ENCODE measurements at places on chromosomes 7 and 10.

GRCh38 chr10:92125144-92125543 is 165.7 kb downstream of the CPEB3 start:
- no peak for DNase-seq

DNA sequence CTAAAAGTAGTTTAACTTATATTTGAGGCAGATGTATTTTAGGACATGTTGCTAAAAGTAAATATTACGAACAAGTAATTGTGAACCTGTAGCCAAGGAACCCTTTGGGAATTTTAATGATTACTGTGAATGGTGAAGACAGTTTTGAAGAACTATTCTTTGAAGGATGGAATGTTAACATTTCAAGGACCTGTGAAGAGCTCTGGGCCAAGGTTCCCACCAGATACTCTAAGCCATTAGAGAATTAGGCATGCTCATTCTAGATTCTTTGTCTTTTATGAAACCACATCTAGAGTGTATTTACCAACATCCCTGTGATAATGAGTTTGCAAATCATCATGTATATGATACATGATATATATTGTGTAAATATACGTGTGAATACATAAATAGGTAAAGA is 99.8 kb downstream of the SEPTIN7 start:
- no peak for DNase-seq

GRCh38 chr10:78920011-78920410 is 148.8 kb upstream of the ZMIZ1 start:
- DNase-seq: no peak

GRCh38 chr10:6838118-6838517 is 258.0 kb upstream of the PRKCQ start:
- DNase-seq: no peak

DNA sequence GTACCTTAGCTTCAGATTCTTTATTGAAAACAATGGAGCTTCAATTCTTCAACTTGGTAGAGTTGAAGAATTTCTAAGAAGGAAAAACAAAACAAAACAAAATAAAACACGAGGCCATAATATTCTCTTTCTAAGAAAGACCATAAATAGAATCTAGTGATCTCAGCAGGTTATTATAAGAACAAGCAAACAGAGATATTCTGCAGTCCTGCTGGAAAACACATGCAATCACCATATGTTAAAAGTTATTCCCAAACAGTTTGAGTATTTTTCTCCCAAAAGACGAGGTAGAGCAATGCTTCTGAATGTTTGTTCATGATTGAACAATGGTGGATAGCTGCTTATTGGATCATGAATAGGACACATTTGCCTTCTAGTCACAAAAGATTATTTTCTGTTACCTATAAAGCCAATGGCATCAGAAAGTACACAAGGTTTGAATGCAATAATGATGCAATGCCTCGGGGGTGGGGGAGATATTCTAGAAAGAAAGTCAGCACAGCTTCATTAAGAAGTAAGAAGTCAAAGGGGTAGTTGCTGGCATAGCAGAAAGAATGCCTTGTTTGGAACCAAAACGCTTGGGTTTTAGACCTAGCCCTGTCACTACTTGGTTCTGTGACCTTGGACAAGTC is 59.3 kb downstream of the CREB3L2 start:
- DNase-seq: no peak

DNA sequence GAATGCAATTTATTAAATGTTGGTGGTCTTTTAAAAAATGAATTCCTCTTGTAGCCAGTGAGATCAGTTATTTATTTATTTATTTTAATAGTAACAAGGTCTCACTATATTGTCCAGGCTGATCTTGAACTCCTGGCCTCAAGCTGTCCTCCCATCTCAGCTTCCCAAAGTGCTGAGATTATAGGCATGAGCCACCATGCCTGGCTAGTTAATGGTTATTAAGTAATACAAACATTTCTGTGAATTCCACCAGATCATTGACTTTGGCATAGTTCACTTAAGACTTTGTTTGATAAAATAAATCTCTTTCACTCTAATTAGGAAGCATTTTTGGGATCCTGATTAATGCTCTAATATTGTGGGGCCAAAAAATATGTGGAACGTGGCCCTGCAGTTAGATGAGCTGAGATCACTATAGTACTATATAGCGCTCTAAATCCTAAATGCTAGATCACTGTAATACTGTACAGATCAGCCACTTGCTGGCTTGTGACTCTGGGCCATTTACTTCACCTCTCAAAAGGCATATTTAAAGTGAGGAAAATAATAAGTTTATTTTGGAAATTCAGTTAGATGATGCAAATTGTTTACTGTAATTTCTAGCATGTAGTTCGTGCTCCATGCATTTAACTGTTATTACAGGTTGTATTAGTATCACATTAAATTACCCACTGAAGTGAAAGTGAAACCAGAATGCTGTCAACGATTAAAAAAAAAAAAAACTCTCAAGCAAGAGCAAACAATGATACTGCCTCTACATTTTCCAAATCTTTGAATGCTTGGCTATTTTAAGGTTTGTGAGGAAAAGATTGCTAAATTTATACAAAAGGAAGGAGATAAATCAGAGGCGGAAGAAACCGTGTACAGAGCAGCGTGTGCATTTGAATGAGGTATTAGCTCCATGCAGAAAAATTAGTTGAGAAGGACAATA is 15.9 kb upstream of the FAS start:
- no peak for DNase-seq

DNA sequence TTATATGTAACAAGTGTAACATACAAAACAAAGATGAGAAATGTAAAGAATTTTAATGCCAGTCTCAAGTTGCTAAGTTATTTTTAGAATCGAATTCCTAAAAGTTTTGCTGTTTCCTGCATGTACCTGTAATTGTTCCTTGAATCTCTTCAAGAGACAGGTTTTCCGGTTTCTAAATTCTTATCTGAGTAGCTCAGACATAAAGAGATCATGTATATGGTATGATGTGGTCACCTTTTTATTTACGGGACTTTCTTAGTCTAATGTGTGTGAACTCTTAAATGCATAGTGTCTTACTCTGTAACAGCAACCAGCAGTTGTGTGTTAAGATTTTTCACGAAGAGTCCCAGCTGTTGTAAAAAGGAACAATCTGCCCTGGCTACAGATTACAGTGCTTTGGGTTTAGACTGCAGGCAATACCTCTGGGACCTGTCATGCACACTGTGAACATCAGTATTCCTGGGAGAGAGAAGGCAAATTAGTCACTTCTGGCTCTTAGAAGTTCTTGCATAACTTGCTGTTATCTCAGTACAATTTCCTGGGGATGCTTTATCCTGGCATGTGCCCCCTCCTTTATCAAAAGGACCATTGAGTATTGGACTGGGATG is 263.4 kb downstream of the BICC1 start:
- DNase-seq: no peak

GRCh38 chr10:75736151-75736640 is 304.8 kb downstream of the LRMDA start:
- no peak for DNase-seq

DNA sequence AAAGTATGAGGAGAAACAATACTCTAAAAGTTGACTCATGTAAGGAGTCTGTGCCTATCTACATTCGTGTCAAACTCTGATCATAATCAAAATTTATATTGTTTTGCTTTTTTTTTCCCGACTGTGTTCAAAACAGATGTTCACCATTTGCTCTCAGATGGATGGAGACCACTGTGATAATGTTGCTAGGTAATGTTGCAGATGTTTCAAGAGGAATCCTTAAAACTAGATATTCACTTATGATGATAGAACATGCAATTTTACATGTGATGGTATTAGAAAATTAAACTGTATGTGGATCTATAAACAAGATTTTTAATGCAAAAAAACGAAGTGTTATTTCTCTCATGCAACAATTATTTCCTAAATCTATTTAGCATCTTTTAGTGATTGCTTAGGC is 1080.1 kb downstream of the REEP3 start:
- no peak for DNase-seq

- DNase-seq: no peak
These were observed 72.8 kb upstream of the NMT2 start for GRCh38 chr10:15241306-15241705.

DNA sequence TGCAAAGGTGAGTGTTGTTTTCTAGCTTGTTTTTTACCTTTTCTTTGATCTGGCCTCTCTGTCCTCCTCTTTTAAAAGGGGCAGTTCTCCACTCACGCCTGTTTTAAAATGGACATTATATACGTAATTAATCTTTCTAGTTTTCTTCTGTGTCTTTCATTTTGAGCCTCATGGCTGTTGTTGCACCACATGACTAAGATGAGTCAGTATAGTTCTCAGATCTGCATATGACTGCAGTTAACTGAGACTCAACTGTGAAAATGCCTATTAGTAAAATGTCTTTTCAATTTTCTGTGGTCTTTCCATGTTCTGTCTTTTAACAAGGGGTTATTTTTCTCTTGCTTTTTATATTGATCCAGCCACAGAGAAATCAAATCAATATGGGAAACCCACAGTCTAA is 296.1 kb downstream of the CDK14 start:
- no peak for DNase-seq

DNA sequence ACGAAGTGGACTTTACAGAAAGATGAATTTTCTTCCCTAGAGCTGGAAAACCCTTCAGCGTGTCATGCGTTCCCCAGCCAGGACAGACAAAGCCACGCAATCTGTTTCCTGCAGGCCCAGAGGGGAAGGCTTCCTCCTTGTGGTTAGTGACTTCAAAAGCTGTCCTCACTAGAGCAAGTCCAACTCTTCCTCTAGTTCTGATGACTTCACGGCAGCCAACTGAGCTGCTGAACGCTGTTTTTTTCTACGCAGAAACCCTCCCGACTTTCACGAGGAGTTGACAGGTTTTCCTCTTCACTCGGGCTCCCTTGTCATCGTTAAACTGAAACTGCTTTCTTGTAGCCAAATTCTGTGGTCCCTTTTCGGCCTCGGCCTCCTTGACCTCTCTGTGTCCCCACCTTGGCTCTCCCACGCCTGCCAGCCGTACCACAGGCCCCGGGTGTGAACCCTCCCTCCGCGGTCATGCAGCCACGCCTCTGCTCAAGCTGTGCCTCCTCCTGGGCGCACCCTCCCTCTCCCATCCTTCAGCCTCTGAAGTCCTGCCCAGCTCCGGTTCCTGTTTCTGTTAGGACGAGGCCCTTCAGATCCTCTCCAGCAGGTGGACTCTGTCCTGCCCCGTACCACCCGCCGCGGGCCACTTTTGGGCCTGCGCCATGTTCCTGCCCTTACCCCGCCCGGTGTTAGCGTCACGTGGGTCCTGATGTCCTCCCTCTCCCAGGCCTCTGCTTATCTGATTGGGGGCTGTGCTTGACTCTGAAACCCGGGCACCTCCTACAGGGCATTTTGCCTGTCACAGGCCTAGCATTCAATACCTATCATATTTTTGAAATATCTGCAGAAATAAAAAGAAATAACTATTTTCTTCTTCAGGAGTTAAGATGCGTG is 39.3 kb downstream of the CUX1 start:
- peak; percentile 40 for DNase-seq

GRCh38 chr7:27560706-27561235 is 101.9 kb downstream of the HIBADH start:
- DNase-seq: no peak

GRCh38 chr10:78696791-78697395 is 371.9 kb upstream of the ZMIZ1 start:
- DNase-seq: no peak

DNA sequence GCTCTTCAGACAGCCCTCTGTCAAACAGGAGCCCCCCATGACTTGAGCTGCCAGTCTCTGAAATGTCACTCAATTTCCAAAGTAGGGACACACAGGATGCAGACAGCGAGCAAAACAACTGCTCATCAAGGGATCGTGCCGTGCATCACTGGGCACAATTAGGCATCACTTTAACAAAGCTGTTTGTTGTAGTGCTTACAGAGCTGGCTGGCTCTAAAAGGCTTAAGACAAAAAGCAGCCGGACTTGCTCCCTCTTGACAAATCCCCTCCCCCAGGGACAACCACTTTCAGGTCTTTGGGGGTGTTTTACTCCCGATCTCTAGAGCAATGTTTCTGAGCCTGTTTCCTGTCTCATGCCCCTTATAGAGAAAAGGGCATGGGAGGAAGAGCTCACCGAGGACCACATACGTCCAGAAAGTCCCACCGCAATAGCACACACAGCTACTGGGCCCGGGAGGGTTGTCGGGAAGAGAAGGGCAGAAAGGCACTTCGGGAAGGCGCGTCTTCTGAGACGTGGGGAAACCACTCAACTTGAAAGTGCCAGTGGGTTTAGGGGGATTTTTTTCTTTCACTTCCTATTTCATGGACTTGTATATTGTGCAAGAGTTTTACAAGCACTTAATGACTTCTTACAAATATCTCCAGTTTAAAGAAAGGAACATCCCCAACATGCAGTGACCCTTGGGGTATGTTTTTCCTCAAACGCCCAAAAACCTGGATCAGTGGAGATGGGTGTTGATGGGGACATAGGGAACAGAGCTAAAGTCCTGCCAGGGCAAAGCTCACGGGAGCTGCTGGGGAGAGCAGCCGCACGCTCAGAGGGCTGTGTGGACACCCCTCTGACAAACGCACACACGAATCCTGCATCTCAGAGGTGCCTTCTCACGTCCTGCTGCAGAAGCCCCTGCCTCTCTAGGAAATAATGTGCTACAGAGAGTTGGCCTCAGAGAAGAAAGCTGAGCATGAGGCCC is 27.1 kb downstream of the LRRC20 start:
- no peak for DNase-seq

GRCh38 chr7:121945480-121946236 is 72.7 kb downstream of the PTPRZ1 start:
- no peak for DNase-seq

GRCh38 chr7:27300421-27300820 is 57.8 kb downstream of the EVX1 start:
- DNase-seq: no peak

GRCh38 chr7:75849573-75849972 is 29.3 kb upstream of the RHBDD2 start:
- DNase-seq: no peak

DNA sequence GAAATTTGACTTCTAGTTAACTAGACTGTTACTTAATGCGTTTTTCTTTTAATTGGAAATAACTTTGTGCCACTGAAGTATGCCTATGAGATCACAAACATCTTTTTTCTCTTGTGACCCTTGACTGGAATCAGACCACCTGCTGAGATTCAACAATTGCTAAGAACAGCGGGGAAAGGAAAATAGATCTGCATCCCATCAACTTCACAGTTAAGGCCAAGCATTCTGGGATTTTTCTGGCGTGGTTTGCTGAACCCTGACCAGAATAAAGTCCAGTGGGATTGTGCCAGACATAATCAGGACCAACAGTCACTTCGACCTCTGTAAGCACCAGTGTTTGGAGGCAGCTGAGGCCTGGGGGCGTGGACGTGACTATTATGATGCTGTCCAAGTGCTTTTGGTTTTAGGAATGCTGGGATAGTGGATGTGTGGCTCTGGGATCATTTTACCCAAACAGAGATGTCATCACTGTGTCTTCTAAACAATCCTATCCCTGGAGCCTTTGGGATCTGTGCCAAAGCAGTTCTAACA is 373.3 kb upstream of the PRKCQ start:
- no peak for DNase-seq

- no peak for DNase-seq
These were observed 114.7 kb upstream of the FAM133B start for GRCh38 chr7:92704858-92705257.
